ENCODE measurements at places on chromosomes 12 and 14.
A peak's percentile ranks its signal among the peaks of the same experiment; 100 is the strongest.

DNA sequence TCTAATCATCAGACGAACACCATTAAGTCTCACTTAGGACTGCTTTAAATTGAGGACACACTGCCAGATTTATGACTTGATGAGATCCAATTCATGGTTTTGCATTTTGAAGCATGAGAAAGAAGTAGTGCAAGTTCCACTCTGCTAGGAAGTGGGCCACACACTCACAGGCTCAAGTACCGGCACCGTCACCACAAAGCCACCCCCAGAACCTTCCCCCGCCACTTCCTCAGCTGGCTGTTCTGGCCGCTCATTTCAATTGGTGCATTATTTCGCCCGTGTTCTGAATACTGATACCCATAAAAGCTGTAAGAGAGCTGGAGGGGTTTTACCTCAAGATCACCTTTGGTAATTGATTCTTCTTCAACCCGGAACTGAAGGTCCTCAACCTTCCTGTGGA lies 70.1 kb downstream of the CLIP1 start:
- DNase-seq = no peak

DNA sequence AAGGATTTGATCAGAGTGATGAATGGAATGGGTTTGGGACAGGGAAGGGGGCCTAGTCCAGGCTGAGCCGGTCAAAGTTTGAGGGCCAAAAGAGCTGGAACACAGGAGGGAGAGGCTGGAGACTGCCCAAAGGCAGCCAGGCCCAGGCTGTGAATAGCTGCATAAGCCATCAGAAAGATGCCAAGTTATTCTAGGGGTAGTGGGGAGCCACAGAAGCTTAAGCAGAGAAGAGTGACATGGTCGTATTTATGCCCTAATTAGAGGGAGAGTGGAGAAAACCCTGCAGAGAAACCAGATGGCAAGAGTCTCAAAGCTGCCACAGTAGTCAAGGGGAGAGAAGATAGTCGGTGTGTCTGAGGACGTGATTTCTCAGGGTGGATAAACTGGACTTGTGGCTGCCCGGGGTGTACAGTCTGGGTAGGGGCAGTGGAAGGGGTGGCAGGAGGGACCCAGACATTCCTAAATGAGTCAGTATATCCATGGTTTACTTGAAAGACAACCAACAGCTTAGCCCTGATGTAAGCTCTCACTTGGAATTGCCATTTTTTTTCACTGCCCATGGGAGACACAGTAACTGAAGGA lies 99.2 kb downstream of the PRICKLE1 start:
- DNase-seq = no peak

GRCh38 chr12:97597031-97597751 lies 134.6 kb downstream of the RMST start:
- DNase-seq = no peak

DNA sequence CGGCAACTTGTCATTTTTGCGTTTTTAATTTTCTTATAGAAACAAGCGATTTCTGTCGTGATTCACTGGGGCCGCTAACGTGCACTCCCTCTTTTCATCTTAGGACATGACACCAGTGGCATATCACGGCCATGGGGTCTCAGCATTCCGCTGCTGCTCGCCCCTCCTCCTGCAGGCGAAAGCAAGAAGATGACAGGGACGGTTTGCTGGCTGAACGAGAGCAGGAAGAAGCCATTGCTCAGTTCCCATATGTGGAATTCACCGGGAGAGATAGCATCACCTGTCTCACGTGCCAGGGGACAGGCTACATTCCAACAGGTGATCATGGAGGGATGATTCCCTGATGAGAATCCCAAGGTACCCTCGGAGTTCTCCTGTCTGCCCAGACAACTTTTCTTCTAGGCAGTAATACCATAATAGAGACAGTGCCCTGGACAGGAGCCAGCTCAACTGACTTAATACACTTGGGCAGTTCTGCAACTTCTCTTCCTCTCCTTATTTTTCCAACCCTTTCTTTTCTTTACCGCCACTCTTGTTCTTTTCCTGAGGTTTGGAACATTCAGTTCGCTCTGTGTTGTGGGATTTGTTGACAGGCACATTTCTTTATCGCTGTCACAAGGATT lies 821 bp downstream of the TMEM106C start:
- DNase-seq = peak; percentile 5

GRCh38 chr14:23145794-23146350 lies 26.8 kb upstream of the CEBPE start:
- DNase-seq = no peak

- no peak for DNase-seq
Measured at GRCh38 chr14:86505808-86506207, 975.9 kb downstream of the FLRT2 start.

DNA sequence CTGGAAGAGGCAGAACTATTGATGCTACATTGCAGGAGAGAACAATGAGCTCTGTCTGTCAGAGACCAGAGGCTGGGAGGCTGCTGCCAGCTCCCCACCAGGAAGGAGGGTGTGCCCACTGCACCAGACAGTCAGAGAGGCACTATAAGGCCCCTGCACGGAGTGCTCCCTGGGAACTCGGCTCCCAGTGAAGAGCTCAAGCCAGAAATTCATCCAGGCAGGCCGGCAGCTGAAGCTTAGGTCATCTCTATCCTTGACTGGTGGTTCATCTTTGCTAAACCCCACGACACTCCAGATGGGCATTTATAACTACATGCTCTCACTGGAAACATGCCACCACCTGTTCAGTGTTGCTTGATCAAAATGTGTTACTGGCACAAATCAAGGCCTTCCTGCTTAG lies 65.1 kb upstream of the GPATCH2L start:
- DNase-seq = no peak

GRCh38 chr12:77070800-77071449 lies 5.6 kb upstream of the E2F7 start:
- no peak for DNase-seq

DNA sequence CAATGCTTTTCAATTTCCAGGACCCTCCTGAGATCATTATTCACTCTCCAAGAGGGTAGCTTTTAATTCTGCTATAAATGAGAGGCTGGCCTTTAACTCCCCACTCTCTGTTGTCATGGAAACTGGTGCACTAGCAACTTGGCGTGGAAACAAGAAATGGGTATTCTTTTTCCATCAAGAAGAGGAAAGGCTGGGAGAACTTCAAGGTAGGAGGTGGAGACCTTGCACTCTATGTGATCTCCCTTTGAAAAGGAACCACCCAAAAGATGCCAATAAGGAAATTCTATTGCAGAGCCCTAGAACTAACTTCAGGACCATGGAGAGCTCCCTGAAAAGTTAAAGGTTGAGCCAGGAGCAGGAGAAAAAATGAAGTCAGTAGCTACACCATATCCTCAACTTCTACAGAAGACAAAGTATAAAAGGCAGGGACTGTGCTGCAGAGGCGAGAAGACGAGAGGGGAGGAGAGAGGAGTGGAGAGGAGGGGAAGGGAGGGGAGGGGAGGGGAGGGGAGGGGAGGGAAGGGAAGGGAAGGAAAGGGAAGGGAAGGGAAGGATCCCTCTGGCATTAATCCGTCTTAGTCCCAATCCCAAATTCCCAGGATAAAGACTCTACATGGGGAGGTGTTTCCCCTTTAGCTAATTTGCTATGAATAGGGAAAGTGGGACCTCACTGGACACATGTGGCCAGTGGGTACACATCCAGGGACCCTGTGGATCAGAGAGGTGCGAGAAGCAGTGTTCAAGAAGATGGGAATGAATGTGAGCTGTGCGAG lies 46.7 kb upstream of the FICD start:
- DNase-seq = no peak

GRCh38 chr14:68564826-68565759 lies 227.8 kb downstream of the ZFP36L1 start:
- DNase-seq = no peak

DNA sequence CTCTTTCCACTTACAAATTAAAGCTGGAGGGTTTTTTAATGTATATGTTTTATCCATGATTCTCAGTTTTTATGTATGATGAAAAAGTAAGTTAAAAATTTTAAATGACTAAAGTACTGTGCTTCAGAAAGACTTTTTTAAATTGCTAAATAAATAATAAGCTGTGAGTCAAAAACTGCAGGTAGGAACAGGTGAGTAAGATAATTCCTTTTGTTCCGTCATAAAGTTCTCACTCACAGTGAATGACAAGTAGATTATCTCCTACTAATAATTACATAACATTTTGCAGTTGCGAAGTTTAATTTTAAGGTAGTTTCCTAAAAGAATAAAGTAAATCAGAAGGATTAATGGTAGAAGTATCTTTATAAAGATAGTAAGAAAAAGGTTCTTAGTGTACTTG lies 78.0 kb downstream of the PRKCH start:
- DNase-seq = no peak

DNA sequence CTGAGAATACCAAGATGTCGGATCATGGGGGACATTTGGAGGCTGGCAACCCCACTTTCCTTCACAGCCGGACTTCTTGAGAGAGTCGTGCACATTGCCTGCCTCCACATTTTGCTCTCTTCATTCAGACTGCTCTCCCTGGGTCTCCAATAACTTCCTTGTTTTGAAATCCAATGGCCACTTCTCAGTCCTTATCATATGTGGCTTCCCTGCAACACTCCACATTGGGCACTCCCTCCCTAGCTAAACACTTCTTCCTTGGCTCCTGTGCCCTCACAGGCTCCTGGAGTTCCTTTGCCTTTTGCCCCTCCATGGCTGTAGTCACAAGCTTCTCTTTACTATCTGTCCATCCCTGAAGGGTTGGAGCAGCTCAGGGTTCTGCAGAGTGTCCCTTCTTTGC lies 30.1 kb downstream of the NPC2 start:
- no peak for DNase-seq

DNA sequence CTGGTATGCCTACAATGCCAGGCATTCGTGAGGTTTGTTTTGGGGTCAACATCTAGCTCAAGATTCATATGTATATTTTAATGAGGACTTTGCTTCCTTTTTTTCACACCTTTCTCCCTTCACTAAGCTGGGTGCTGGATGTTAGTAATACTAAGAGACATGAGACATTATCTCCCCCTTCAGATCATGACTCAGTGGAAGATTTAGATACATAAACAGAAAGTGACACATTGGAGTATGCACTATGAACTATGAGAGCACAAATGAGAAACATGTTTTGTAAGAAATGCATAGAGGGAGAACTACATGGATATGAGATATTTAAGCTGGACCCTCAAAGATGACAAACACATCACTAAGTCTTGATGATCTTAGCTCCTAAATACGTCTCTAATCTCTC lies 286.3 kb downstream of the RPAP3 start:
- DNase-seq = no peak

DNA sequence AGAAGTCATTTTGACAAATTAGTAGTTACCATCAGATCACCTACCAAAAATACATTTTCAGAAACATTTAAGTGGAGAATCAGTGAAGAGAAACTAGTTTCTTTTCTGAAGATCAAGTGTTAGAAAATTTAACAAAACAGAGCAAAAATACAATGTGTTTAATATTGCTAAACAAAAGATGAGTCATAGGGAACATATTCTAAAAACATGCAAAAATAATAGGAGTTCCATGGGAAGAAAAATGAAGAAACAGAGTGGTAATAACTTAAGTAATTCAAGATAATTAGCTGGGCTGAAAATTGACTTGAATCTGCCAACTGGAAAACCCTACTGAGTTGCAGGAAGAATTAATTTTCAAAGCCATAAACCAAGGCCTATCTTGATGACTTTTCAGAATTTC lies 111.5 kb upstream of the KITLG start:
- no peak for DNase-seq

DNA sequence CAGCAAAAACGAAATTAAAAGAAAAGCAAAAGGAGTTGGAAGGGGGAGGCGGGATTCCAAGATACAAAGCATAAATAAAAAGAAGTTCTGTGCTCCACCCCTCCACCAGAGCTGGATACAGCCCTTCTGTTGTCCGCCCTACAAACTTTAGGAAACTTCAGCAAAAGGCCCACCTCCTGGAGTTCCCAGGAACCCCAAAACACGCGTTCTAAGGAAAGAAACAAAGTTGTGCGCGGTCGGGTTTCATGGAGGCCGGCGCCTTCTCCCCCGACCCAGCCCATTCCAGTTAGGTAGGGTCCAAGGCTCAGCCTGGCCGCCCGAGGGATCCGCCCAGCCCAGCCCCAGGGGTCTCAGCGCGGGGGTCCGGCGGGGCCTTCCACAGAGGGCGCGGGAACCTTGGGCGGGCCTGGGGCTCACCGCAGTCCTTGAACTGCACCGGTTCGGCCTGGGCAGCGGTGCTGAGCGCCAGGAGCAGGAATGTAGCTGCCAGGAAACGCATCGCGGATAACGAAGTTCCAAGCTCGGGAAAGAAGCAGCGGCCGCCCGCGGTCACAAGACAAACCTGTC lies at the start of gene NPC2:
Gene NPC2 (minus strand): TSS at position 530 of the 567 bp plus-strand sequence. CDS start 31 bp downstream, at position 499.
- DNase-seq = no peak

DNA sequence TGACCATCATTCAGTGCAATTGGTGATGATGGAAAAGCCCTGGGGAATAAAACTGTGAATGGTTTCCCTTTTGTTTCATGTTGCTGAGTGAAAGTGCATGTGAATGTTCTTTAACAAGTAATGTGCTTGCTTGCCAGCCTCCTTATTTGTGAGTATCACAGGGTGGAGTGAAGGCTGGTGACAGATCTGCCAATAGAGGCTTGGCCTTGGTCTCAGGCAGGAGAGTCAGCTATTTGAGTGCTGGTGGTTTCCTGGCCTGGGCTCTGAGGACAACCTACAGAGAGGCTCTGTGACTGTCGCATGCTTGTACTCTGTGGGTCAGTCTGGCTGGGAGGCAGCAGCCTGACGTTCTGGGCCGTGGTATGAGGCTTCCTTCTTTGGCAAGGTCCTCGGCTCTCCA lies 20.7 kb downstream of the KRT85 start:
- no peak for DNase-seq

DNA sequence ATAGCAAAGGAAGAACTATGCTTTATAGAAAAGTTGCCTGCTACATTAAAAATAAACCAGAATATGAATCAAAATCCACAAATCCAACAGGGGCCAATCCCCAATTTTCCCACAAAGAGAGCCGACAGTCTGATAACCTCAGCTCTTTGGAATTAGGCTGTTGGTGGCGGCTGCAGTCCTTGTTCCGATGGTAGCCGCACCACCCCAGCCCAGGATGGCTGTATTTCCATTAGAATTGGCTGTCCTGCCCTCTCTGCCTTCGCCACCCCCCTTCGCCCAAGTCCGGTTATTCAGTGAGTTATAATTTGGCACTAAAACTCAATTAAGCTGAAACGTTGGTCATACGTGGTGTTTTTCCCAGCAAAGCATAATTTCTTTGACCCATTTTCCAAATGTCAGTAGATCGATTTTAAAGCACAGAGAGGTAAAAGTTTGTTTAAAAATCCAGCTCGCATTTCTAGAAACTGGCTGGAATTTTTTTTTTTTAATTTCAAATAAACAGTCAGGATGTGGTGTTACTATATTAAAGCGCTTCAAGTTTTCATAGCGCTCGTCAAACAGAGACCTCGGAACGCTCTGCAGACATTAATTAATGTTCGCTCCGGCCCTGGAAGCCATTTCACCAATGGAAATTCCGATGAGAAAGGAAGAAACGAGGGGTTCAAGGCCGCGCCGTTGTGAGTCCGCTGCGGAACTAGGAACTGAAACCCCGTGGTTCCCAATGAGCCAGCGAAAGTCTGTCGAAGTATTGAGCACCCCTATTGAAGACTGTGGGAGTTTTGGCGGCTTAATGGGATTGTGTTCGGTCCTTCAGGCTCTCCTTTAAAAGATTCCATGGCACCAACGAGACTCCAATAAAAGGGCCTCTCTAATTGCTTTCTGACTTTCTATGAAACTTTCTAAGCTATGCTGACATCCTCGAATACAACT lies 104.8 kb upstream of the DIO3 start:
- DNase-seq = no peak
